ENCODE measurements at places on chromosomes 1 and 21.

- no peak for DNase-seq
Measured at GRCh38 chr1:15224974-15225373, 22.0 kb upstream of the FHAD1 start.

DNA sequence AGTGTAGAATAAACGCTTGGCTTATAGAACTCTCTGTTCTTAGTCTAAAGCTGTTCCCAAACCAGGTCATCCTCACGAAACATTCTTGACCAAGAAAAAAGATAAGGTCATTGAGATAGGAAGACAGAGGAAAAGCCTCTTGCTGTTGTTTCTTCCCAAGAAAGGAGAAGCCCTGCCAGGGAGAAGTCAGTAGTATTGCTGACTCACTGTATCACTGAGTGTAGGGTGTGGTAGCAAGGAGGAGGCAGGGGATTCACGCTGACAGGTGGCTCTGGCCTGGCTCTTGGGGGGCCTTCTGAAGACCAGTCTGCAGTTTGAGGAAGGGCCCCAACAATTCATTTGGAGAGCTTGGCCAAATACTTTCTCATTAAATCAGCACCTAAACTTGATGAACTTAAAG is 97.8 kb downstream of the CD247 start:
- no peak for DNase-seq

- no peak for DNase-seq
Measured at GRCh38 chr1:246283771-246284410, 223.2 kb downstream of the SMYD3 start.

DNA sequence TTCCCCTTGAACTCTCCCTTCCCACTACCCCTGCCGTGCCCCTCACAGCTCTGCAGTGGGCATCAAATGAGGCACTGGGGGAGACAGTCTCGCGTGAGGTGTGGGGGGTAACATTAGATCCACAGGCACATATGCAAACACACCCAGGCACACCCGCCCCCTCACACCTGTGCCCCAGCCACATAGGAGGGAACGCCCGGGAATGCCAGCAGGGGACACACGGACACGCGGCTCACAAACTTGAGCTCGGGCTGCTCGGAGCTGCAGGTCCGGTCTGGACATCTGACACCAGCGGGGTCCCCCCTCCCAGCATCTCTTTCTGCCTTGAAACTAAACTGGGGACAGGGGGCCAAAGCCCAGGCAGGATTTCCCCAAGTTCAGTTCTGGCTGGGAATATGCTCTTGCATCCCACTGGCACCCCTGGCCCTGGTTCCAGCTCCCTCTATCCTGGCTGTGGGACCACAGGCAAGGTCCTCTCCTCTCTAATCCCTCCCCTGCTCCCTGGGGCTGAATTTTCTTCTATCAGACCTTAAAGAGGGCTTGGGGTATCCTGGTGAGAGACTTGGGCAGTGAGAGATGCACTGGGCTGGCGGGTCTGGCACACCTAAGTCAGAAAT is 30.6 kb downstream of the CDCP2 start:
- DNase-seq = no peak

GRCh38 chr1:221458447-221459156 is 283.3 kb downstream of the DUSP10 start:
- no peak for DNase-seq

GRCh38 chr21:26877018-26877417 is 31.8 kb upstream of the ADAMTS1 start:
- no peak for DNase-seq

- DNase-seq = peak; percentile 72
Measured at GRCh38 chr1:160768295-160768657, 27.7 kb upstream of the LY9 start.

GRCh38 chr1:44332505-44332904 is 22.6 kb downstream of the ERI3 start:
- DNase-seq = no peak

GRCh38 chr1:2492091-2492490 is 16.0 kb downstream of the PLCH2 start:
- DNase-seq = no peak

DNA sequence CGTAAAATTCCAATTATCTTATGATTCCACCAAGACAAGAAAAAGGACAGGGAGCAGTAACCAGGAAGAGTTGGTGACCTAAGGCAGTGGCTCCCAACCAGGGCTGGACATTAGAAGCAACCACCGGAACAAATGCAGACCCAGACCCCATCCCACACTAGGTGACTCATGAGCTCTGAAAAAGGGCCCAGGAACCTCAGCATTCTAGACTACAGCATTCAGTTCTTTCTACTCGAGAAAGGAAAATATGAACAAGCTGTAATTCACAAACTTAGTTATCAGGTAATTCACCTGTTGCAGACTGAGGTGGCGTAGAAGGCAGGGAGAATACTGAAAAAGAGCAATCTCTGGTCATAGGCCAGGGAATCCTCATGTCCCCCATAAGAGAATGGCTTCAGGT is 138.4 kb upstream of the KRTAP19-8 start:
- no peak for DNase-seq

DNA sequence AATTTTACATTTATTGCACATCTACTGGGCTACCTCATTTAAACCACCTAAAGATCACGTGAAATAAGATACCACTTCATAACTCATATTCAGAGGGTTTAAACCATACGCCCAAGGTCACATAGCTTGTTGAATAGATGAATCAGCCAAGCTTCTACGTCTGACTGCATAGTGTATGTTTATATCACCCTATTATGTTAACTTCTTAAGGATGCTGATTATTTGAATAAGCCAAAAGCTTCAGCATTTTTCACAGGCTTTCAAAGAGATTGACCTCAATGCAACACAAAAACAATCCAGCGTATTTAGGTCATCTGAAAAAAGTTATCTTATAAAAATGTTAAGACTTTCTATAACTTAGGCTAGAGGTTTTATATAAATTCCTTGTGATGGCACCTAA is 373.8 kb downstream of the TGFB2 start:
- DNase-seq = no peak

GRCh38 chr1:189253601-189254350 is 1223.9 kb downstream of the BRINP3 start:
- DNase-seq = no peak

DNA sequence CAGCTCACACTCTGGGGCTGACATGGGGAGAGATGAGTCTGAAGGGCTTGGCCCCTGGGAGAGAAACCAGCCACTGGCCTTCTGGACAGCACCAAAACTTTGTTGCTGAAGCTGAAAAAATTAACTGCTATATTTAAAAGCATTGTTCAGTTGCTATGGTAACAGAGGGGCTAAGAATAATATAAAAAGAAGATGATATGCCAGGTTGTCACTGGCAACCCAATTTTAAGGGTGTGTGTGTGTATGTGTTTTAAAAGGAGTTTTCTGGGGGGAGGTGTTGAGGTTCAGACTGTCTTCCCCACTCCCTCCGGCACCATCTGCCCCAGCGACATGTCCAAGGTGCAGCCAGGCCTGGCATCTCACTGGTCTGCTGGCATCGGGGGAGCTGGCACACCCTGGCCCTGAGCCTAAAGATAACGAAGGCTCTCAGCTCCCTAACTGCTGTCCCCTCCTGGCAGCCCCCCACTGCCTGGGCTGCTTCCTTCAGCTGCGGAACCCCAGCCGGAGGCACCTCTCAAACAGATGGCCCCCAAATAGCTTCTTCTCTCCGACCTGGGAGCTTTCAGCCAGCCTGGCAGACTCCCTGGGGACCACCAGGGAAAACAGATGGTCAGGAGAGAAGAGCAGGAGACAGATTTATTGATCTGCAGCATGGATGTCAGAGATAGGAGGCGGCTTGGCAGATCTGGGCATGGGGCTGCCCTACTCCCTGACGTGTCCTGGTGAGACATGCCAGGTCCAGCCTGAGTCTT is 203.9 kb downstream of the HIVEP3 start:
- no peak for DNase-seq

GRCh38 chr1:76938304-76938703 is 71.0 kb downstream of the ST6GALNAC5 start:
- no peak for DNase-seq

DNA sequence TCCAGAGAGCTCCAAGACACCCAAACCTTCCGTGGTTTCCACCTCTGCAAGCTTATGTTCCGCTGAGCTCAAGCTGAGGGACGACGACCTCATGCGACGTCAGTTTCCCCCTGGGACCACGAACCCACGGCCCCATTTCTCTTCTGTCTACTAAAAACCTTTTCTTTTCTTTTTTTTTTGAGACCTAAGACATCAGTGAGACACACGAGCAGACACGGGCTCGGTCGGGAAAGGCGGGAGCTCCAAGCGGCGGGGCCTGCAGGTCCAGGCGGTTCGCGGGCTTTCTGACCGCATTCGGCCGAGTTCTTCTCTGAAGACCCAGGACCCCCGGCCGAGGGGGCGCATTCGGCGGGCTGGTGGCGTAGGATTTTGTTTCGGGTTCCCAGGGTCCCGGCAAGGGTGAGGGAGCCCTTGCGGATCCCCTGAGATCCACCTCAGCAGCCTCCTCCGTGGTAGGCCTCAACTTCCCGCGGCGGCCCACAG is 402 bp downstream of the C21orf58 start:
- DNase-seq = no peak

DNA sequence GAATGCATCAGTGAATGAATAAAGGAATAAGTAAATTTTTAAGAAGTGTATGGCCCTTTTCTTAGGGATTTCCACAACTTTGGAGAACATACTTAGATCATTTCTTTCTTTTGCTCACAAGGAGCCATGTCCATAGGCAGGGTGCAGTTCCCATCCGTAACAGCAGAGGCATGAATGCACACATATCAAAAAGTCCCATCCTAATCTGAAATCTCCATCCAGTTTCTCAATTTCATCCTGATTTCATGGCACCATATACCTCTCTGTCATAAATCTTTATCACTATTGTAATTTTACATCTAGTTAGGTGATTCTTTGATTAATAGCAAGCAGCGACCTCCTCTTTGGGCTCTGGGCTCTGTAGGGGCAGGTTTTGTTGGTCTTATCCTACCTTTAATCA is 359.2 kb downstream of the RRAGC start:
- DNase-seq = no peak

GRCh38 chr1:87202922-87203655 is 125.6 kb upstream of the LMO4 start:
- peak; percentile 34 for DNase-seq

DNA sequence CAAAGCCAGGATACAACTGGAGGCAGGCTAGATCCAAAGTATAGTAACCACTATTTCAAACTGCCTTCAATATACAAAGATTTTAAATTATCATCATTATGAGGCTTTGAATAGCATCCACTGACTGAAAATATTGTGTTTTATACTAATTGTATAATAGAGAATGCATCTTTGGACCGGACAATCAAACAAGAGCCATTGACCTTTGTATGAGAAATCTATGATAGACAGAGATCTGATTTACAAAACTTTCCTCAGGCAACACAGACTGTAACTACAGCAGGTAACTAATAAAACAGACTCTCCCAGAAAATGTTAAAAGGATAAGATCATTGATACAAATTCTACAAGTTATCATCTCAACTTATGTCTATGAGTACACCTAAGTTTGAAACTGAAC is 152.9 kb downstream of the DENND1B start:
- DNase-seq = no peak

DNA sequence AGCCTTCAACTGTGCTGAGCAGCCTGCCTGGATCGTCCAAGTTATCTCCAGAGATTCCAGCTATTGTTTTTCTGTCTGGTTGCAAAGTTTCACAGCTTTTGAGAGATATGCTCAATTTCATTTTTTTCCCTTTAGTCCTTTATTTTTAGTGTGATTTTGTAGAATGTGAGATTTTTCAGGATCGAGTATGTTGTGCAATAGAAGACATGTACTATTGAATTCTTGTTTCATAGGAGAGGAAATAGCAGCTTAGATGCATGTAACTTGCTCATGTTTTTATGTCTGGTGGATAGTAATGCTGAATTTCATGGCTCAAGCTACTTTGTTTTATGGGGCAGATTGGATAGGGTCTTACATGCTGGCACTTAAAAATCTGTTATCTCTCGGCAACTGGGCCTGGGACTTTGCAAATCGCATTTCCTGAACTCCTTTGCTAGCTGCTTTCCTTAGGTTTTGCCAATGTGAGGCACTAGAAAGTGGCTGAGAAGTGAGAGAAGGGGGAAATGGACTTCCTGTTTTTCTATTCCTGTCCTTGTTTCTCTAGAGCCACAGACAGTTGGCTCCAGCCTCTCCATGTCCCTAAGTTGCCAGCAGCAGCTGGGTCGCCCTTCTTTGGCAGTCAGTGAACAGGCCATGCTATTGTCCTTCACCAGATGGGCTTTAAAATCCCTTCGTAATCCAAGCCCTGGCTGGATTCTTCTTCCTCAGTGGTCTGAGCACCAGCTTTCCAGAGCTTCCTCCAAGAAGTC is 101.4 kb upstream of the PDE4B start:
- DNase-seq = no peak

DNA sequence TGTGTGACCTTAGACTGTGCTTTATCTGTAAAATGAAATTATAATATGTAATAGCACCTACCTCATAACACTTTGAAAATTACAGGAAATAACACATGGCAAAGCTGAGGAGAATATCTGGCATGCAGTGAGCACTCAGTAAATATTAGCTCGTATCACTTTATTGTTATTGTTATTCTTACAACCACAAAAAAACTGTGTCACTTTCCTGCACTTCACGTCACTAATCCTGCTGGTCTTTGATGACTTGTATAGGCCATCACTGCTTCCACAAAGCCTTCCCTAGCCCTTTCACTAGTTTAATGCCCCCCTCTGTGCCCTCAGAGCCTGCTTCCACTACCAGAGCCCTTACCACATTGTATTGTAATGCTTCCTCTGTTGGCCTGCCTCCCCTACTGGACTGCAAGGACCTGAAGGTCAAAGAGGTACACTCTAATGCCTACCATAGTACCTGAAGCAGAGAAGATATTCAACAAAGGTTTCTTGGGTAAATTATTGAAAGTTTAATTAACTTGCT is 231.6 kb downstream of the NFIA start:
- no peak for DNase-seq

DNA sequence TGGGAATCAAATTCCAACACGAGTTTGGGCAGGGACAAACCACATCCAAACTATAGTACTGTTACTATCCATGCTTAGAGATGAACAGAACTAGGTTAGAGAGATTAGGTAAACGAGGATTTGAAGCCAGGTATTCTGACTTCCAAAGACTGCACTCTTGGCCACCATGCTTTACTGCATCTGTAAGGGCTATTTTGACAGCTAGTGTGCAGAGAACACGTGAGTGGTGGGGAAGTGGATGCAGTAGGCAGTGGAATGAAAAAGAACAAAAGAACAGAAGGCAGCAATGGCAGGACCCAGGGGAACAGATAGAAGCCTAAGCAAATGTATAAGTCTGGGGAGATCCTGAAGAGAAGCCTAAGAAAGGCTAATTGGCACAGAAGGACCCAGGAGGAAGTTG is 59.1 kb upstream of the GJA8 start:
- DNase-seq = no peak

DNA sequence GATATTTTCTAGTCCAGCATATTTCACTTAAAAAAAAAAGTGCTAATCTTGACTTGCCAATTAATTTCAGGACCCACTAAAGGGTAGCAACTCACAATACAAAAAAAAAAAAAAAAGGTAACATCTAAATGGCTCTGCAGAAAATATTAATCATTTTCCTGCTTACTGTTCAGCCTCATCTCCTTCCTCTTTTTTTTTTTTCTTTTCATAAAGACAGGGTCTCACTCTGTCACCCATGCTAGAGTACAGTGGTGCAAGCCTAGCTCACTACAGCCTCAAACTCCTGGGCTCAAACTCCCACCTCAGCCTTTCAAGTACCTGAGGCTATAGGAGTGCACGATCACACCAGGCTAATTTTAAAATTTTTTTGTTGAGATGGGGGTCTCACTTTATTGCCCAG is 30.4 kb downstream of the TTC13 start:
- no peak for DNase-seq
